Aorta (tissue), 5 donors: ENCODE measurements at places on chromosomes 1 and 21. TPM values are rescaled to one million over a fixed set of nuclear protein-coding genes. Genes with fewer than 3 reads are reported as not detected.

GRCh38 chr1:166738873-166739272 is 100.4 kb upstream of the POGK start:
- H3K27ac ChIP-seq: no peak overlapping the region
- H3K27me3 ChIP-seq: no peaks in the 10 kb centered on the region
- H3K36me3 ChIP-seq: no peaks in the 10 kb centered on the region
- H3K4me3 ChIP-seq: no peak overlapping the region
- no peak for DNase-seq

- DNase-seq: no peak
- no peaks in the 10 kb centered on the region for H3K27me3 ChIP-seq
- no peak overlapping the region for H3K4me3 ChIP-seq
- no peaks in the 10 kb centered on the region for H3K4me1 ChIP-seq
These were observed 28.2 kb upstream of the RPF1 start for GRCh38 chr1:84450910-84451309.

GRCh38 chr1:89262643-89263042 is 10.0 kb downstream of the GBP5 start:
- H3K4me3 ChIP-seq: no peak overlapping the region
- no peaks in the 10 kb centered on the region for H3K27me3 ChIP-seq
- H3K36me3 ChIP-seq: no peaks in the 10 kb centered on the region
- H3K27ac ChIP-seq: no peak overlapping the region
- no peaks in the 10 kb centered on the region for H3K4me1 ChIP-seq

GRCh38 chr1:89598450-89599331 is 34.2 kb upstream of the LRRC8C start:
- no peaks in the 10 kb centered on the region for H3K36me3 ChIP-seq
- no peaks in the 10 kb centered on the region for H3K4me1 ChIP-seq
- DNase-seq: no peak

DNA sequence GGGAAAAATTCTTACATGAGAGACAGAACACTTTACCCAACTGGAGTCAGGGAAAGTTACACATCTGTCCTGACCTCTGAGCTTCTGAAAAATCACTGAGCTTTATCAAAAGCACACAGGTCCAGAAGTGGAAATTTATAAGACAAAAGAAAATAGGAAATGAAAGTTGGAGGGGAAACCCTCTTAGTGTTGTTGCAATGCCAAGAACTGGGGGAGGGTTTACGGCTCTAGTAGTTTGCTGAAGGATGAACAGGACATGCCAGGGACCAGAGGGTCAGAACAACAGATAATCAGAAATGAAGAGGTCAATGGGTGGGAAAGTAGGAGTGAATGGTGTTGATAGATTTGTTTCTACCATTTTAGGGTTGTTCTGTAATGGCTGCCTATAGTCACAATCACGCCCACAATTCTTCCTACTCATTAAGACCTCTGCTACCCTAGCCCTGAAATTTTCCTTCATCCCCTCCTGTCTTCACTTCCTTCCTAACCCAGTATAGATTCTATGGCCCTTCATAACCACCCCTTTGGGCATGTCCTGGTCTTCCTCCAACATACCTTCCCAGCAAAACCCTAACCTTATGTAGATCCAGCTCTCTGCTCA is 30.3 kb upstream of the FMOD start:
- no peaks in the 10 kb centered on the region for H3K36me3 ChIP-seq
- no peaks in the 10 kb centered on the region for H3K27me3 ChIP-seq
- H3K4me1 ChIP-seq: peaks cover 3% of the 10 kb centered on the region
- no peak overlapping the region for H3K4me3 ChIP-seq
- no peak for DNase-seq

DNA sequence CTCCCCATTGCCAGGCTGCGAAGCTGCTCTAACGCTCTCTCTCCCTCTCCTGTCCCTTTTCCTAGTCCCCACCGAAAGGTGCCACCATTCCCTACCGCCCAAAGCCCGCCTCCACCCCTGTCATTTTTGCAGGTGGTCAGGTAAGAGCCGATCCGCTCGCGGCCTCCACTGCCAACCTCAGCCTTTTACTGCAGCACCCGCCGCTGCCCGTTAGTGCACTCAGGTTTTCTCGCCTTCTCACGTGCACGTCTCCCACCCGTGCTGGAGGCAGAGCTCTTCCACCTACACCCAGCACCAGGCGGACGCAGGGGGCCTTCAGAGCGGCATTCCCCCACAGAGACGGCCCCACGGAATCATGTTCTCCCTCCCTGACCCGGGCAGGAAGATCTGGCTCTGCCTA is 67.7 kb upstream of the COL6A1 start:
- H3K27ac ChIP-seq: no peak overlapping the region
- no peak overlapping the region for H3K4me3 ChIP-seq
- H3K36me3 ChIP-seq: no peaks in the 10 kb centered on the region
- no peak for DNase-seq

DNA sequence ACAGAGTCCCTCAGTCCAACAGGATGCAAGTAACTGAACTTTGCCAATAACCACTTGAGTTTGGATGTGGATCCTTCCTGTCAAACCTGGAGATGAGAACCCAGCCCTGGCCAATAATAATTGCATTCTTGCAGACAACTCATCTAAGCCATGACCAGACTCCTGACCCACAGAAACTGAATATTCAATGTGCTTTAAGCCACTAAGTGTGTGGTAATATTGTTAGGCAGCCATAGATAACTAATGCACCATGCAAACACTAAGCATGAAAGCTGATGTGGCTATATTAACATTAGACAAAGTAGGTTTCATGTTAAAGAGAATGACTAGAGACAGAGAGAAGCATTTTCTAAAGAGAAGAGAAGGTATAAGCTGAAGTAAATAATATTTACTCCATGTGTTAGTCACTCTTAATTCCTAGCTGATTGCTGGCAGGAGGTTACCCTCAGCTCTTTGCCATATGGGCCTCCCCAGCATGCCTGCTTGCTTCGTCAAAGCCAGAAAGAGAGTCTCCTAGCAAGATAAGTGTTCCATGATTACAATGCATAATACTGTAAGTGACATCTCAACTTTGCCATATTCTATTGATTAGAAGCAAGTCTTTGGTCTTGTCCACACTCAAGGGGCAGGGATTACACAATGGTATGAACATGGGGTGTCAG is 276.4 kb upstream of the PLXNA2 start:
- H3K27ac ChIP-seq: no peak overlapping the region
- no peaks in the 10 kb centered on the region for H3K4me1 ChIP-seq
- no peak for DNase-seq
- H3K36me3 ChIP-seq: no peaks in the 10 kb centered on the region
- H3K27me3 ChIP-seq: no peaks in the 10 kb centered on the region

- DNase-seq: no peak
- H3K27ac ChIP-seq: no peak overlapping the region
- no peak overlapping the region for H3K4me3 ChIP-seq
- H3K4me1 ChIP-seq: no peaks in the 10 kb centered on the region
- H3K36me3 ChIP-seq: peaks cover 3% of the 10 kb centered on the region
These were observed 195.7 kb downstream of the GPATCH2 start for GRCh38 chr1:217435204-217435603.

- peaks cover 2% of the 10 kb centered on the region for H3K4me1 ChIP-seq
- peak overlapping the region; percentile 80 for H3K27ac ChIP-seq
- H3K27me3 ChIP-seq: no peaks in the 10 kb centered on the region
- H3K36me3 ChIP-seq: no peaks in the 10 kb centered on the region
These were observed 116.2 kb downstream of the NFIA start for GRCh38 chr1:61198554-61198953.

DNA sequence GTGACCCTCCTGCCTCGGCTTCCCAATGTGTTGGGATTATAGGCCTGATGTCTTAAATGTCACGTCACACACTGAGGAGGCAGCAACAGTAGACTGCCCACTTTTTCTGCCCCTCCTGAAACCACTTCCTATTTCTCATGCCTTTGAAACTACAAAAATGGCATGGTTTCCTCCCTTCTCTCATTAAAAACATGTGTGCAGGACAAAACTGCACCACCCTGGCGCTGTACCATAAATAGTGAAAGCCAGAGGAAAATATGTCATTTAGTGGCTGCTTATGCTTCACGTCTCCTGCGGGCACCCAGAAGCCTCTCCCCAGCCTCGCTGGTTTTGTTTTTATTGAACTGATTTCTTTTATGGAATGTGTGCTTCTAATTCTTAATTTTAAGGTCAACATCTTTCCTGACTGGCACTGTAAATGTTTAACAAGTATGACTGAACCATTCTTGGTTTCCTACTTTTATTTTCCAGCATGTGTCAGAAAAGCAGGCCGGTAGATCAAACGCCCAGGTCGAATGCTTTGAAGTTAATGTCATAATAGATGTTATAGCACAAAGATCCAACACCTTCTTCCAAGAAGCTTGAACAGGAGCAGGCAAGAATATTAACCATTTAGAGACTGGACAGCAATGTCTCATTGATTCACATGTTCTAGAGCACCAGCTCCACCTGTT is 59.6 kb upstream of the C1orf87 start:
- H3K27me3 ChIP-seq: no peaks in the 10 kb centered on the region
- H3K27ac ChIP-seq: peak overlapping the region; percentile 45
- peak; percentile 69 for DNase-seq

DNA sequence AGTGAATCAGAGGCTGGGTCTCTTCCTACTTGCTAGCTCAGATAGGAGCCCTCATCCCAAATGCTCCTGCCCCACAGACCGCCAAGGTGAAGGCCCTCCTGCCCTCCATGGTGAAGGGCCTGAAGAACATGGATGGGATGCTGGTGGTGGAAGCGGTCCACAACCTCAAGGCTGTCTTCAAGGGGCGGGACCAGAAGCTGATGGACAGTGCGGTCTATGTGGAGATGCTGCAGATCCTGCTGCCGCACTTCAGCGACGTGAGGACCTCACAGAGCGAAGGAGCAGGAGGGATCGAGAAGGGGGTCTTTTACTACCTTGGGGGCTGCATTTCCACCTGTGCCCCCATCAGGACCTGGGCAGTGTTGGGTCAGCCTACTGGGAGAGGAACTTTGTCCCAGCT is 14.6 kb upstream of the TTC4 start:
- no peak for DNase-seq
- no peaks in the 10 kb centered on the region for H3K27me3 ChIP-seq
- no peak overlapping the region for H3K4me3 ChIP-seq
- no peak overlapping the region for H3K27ac ChIP-seq
- H3K4me1 ChIP-seq: no peaks in the 10 kb centered on the region
- H3K36me3 ChIP-seq: no peaks in the 10 kb centered on the region

GRCh38 chr1:82449506-82450057 is 648.8 kb downstream of the ADGRL2 start:
- H3K27ac ChIP-seq: no peak overlapping the region
- no peaks in the 10 kb centered on the region for H3K27me3 ChIP-seq

- H3K27me3 ChIP-seq: no peaks in the 10 kb centered on the region
- H3K4me3 ChIP-seq: no peak overlapping the region
- no peak for DNase-seq
- no peaks in the 10 kb centered on the region for H3K36me3 ChIP-seq
These were observed 2.0 kb upstream of the NHLH2 start for GRCh38 chr1:115842948-115843347.

DNA sequence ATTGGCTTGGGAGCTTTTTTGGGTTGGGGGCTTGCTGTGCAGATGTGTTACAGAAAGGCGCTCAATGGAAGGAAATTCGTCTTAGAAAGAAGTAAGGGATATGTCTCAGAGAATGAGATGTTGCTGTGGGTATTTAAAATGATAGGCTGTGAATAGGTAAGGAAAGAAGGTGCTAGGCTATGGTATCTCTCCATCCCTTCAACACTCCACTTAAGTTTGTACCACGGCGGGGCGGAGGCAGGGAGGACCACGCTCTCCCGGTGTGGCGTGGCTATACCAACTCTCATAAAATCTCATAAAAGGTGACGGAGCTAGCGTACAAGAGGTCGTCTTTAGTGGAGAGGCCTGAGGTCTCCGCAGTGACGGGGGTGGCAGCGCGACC is 305 bp upstream of the RPS6KC1 start:
- no peaks in the 10 kb centered on the region for H3K27me3 ChIP-seq
- H3K27ac ChIP-seq: peak overlapping the region; percentile 52
- H3K4me1 ChIP-seq: no peaks in the 10 kb centered on the region
- peak overlapping the region; percentile 98 for H3K4me3 ChIP-seq

- no peak overlapping the region for H3K27ac ChIP-seq
- H3K27me3 ChIP-seq: no peaks in the 10 kb centered on the region
- no peak overlapping the region for H3K4me3 ChIP-seq
- DNase-seq: no peak
- no peaks in the 10 kb centered on the region for H3K4me1 ChIP-seq
- H3K36me3 ChIP-seq: no peaks in the 10 kb centered on the region
These were observed 117.2 kb downstream of the CNIH3 start for GRCh38 chr1:224733027-224733911.

- H3K4me3 ChIP-seq: peak overlapping the region; percentile 65
- H3K36me3 ChIP-seq: no peaks in the 10 kb centered on the region
- DNase-seq: peak; percentile 62
- H3K27me3 ChIP-seq: no peaks in the 10 kb centered on the region
These were observed 918 bp downstream of the MIB2 start for GRCh38 chr1:1616045-1616790.

GRCh38 chr1:93522721-93523120 is 74.8 kb downstream of the FNBP1L start:
- H3K4me3 ChIP-seq: no peak overlapping the region
- H3K27ac ChIP-seq: no peak overlapping the region
- H3K27me3 ChIP-seq: no peaks in the 10 kb centered on the region
- no peaks in the 10 kb centered on the region for H3K4me1 ChIP-seq

GRCh38 chr1:204128464-204128963 is 23.3 kb downstream of the ETNK2 start:
- H3K27me3 ChIP-seq: no peaks in the 10 kb centered on the region
- H3K27ac ChIP-seq: no peak overlapping the region
- DNase-seq: no peak
- no peaks in the 10 kb centered on the region for H3K36me3 ChIP-seq

DNA sequence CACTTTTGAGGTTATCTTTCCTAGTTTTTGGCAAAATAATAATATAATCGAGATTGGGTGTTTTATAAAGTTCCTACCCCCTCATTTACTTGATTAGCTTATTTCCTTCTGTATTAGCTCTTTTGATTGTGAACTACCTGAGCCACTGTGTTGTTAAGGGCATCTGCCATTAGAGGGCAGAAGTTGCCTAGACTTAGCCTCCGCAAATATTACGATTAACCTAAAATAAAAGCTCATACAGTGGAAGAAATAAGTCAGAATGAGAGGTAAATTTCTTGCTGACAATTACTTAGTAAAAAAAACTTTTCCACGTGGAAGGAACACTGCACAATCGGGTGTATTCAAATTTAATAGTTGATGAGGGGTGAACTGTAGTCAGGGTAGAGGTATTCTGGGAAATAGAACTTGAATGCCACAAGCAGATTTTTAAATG is 2.3 kb downstream of the H3-3A start:
- peak overlapping the region; percentile 44 for H3K4me3 ChIP-seq
- no peak overlapping the region for H3K27ac ChIP-seq

- no peak overlapping the region for H3K4me3 ChIP-seq
- no peak for DNase-seq
- H3K27ac ChIP-seq: no peak overlapping the region
- no peaks in the 10 kb centered on the region for H3K36me3 ChIP-seq
- H3K4me1 ChIP-seq: no peaks in the 10 kb centered on the region
- H3K27me3 ChIP-seq: no peaks in the 10 kb centered on the region
These were observed 15.5 kb upstream of the MAP3K7CL start for GRCh38 chr21:29114765-29115500.

Gene ALG6
- total RNA-seq: 11.0 TPM

Gene RCC2
- 22.3 TPM for total RNA-seq

Gene EXTL1
- total RNA-seq: 0.29 TPM

Gene EDARADD
- total RNA-seq: 0.27 TPM

Gene MTARC2
- 18.2 TPM for total RNA-seq

Gene KRTAP11-1
- total RNA-seq: not detected

Gene C1orf87
- total RNA-seq: 0.51 TPM

Gene CHODL
- 2.3 TPM for total RNA-seq

Gene AKR7A3
- 1.2 TPM for total RNA-seq
